ENCODE measurements at places on chromosomes 5 and 9.

- peak; percentile 93 for DNase-seq
Measured at GRCh38 chr5:21680196-21680595, 1172.9 kb downstream of the CDH12 start.

DNA sequence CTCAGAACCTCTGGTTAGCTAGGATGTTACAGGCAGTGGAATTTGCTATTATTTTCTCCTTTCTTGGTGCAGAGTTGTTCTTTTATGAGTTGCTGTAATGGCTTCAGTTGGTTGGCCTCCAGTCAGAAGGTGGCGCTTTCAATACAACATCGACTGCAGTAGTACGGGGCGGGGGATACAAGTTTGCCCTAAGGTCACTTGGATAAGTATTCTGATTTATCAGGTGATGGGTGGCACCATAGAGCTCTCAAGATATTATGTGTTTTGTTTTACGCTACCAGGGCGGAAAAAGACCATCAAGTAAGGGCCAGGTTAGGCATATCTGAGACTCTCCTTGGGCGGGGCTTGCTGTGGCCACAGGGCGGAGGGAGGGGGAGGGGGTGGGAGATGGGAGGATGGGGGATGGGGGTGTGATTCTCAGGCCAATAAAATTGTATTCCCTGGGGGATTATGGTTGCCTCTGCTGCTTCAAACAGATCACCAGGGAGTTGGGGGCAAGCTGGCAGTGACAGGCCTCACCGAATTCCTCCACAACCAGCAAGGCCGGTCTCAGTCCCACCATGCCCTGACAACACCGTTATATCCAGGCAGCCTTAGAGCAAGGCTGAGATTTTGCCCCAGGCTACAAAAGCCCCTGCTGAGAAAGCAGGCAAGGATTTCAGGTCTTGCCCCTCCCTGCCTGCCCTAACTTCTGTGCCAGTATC lies 15.9 kb upstream of the RNF38 start:
- no peak for DNase-seq

GRCh38 chr9:115080242-115080641 lies 37.7 kb downstream of the TNC start:
- no peak for DNase-seq

DNA sequence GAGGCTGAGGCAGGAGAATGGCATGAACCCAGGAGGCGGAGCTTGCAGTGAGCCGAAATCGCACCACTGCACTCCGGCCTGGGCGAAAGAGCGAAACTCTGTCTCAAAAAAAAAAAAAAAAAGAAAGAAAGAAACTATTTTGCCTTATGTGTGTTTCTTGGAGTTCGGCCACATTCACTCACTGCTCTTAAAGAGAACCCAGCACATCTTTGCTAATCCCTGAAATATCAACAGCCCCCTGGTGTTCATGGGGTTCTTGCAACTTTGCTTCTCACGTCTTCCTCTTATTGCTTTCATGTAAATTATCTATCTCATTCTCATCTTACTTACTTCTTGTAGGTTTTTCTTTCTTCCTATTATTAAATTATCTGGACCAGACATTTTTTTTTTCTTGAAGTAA lies 126.3 kb upstream of the ASTN2 start:
- DNase-seq = no peak

- peak; percentile 82 for DNase-seq
Measured at GRCh38 chr5:114319821-114320220, 42.0 kb upstream of the KCNN2 start.

DNA sequence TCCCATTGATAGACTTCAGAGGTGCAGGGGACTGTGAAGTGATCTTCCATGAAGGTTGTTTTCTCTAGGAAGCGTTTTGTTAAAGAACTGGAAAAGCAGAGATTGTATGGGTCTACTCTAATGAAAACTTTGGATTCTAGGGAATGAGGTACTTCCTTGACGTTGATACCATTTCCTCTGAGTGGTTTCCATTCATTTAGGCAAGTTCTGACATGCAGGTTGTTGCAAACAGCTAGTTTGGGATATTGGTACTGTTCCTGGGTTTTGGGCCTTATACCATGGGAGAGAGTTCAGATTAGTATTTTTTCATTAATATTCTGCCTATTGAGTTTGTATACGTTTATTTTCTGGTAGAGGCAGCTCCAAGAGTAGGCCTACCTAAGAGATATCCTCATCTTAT lies 25.7 kb downstream of the SMARCA2 start:
- no peak for DNase-seq

DNA sequence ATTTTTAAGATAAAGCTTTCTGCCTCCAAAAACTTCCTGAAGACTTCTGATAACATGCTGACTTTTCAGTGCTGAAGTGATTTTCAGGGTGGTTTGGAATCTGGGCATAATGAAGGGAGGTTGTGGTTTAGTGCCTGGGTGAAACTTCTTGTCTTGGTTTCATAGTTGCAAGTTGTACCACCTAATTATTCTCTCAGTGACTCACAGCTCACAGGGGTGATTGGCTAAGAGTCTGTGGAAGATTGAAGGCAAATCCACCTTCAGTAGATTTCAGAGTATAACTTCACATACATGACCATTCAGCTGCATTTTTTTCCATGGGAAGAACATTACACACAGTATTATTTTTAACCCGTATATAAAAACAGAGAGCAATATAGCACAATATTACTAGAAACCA lies 199.9 kb downstream of the PTTG1 start:
- DNase-seq = no peak

DNA sequence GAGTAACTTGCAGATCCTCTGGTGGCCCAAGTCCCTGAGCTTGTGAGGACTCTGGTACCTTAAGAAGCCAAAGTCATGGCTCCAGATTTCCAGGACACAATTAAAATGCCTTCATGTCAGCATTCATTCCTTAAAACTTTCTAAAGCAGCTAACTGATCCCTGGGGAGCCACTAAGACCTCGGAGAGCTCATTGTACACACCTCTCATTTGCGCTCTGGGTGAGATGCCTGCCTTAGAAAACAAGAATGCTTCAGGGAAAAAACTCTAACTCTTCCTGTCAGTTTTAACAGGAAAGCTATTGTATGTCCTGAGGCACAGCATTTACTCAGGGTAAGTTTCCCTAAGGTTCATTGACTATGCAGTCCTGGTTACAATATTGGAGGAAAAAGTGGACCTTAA lies 285.0 kb downstream of the EFNA5 start:
- no peak for DNase-seq

Measured in IMR-90 (cell line).